ENCODE measurements at places on chromosomes 2 and 18.

- no peak for DNase-seq
Observed at GRCh38 chr2:28665041-28665704, 86.5 kb upstream of the PPP1CB start.

- no peak for DNase-seq
Observed at GRCh38 chr2:188596054-188596453, 304.4 kb downstream of the GULP1 start.

GRCh38 chr2:23545811-23546210 lies 160.8 kb downstream of the KLHL29 start:
- DNase-seq: no peak

DNA sequence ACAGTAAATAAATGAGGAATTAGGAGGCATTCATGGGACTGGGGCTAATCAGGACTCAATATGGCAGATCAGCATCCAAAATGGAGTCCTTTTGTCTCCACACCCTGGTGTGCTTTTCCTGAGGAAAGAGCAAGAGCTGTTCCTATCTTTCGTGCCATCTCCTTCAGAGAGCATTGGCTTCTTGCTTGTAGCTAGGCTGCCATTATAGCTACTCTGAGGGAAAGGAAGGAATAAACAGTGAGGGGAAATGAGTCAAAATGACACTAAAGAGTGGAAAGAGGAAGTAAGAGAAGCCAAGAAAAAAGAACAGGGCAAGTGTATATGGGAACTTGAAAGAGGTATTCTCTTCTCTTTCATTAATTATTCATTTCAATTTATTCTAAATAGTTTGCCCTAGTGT lies 8.4 kb upstream of the NMI start:
- peak; percentile 10 for DNase-seq

GRCh38 chr2:97662895-97663625 lies 784 bp downstream of the ACTR1B start:
- DNase-seq: peak; percentile 95

DNA sequence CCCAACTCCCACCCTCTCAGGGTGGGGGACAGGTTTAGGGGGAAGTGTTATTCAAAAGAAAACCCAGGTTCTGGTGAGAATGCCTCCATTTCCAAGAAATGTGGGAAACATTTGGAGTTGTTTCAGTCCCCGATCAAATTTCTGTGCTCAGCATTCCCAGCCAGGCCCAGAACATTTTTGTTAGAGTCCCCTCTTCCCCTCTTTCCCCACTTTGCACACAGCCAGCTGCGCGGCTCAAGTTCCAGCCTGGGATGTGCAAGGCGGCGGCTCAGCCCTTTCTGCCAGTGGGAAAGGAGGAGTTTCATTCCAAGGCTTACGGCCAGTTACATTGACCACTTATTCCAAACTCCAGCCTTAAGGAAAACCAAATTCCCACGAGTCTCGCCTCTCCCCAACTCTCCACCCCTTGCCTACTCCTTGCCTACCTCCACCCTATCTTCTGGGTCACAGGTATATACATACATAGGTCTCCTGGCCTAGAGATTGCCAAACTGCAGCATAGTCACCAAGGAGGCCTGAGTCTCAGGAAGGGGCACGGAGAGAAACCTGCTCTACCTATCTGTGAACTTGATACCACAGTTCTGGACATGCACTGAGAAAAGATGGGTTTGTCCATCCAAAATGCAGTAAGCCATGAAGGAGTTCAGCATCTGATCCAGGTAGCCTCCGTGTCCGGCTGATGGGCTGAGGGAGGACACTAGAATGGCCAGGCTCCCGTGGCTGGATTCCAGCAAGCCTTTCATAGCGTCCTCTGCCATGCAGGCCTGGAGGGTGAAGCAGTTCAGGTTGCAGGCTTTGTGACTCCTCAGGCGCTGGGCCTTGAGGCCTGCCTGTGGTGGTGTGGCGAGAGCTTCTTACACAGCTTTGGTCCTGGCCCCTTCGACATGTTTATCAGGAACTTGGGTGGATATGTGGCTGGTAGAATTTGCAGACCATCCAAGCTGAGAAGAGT lies 154.5 kb downstream of the ZFP36L2 start:
- DNase-seq: no peak

- peak; percentile 12 for DNase-seq
Observed at GRCh38 chr2:101388232-101388631, 929 bp upstream of the CREG2 start.

GRCh38 chr2:216351172-216351925 lies 20.9 kb downstream of the MARCHF4 start:
- DNase-seq: no peak

DNA sequence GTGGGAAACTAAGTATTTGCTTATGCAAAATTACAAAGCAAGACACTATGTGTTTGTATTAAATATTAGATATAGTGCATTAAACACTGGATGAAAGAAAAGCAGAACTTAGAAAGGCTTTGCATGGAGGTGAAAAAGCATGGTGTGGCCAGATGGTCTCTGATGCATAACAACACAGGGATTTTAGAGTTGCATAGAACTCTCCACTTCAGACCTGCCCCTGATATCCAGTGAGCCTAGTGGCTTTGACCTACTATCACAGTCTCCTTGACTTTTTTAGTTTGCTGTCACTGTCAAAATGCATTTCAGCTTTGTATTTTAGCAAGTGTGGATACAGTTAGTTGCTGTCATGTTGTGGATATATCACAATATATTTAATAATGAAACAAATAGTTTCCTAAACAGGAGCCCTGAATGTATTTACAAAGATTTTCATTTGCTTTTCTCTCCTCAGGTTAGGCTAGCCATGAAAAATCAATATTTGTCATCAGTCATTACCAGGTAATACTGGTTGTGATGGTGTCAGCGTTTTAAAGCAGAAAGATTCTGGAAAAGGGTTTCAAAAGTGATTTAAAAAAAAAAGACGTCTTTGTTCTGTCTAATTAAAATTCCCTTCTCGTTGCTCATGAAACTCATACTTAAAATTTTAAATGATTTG lies 5.2 kb downstream of the CSRNP3 start:
- no peak for DNase-seq

DNA sequence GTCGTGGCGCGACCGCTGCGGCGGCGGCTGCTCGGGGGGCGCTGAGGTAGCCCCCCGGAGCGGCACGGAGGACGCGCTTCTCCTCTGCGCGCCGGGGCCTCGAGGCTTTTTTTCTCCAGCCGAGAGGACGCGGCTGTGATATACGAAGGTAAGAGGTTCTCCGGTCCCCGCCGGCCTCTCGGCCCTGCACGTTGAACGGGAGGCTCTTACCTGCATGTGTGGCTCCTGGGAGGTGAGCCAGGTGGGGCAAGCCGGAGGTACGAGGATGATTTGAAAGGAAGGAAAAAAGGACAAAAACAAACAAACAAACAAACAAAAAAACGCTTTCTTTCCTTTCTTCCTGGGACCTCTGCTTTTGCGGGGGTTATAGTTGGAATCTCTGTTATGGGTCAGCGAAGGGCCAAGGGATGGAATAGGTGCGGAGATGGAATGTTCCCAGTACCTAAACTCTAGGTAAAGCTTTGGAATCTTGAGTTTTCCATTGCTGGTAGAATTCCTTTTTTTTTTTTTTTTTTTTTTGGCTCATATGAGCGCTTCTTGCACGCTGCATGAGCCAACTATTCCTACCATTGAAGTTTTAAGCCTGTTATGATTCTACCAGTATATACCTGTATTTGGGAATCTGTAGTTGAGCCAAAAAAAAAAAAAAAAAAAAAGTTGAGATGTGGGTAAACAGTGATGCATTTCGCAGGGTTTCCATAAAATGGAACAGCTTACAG lies 674 bp downstream of the PTPN4 start:
- DNase-seq: peak; percentile 38

DNA sequence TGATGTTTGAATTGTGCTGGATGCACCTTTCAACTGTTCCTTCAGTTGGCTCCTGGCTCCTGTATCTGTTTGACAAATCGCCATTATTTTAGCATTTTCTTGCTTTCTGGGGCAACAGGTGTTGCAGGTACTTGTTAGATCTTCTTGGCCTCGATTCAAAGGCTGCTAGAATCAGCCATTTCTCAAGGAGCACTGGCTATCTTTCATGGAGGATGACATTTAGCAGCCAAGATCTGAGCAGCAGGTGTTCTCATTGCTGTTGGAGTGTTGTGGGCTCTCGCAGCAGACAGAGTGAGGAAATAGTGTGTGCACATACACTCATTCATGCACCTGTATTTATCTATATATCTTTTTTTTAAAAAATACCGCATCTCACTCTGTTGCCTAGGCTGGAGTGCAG lies 52.2 kb downstream of the INPP5D start:
- DNase-seq: no peak

DNA sequence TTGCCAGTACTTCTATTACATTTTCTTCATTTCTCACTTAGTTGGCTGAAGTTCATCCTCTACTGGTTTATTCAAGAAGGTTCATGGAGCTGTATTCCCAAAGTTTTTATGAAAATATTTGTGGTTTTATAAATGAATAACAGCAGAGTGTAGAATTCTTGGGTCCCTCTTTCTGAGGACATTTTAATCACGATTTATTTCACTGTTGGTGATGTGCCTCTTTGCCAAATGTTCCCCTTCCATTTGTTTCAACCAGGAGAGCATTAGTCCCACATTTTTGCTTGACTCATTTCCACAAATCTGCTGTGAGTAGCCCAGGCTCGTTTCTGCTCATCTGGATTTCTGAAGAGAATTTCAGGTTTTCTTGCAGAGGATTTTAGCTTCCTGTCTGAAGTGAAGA lies 20.8 kb downstream of the COPS7B start:
- no peak for DNase-seq

- no peak for DNase-seq
Observed at GRCh38 chr18:75226956-75227316, 16.3 kb downstream of the TSHZ1 start.

DNA sequence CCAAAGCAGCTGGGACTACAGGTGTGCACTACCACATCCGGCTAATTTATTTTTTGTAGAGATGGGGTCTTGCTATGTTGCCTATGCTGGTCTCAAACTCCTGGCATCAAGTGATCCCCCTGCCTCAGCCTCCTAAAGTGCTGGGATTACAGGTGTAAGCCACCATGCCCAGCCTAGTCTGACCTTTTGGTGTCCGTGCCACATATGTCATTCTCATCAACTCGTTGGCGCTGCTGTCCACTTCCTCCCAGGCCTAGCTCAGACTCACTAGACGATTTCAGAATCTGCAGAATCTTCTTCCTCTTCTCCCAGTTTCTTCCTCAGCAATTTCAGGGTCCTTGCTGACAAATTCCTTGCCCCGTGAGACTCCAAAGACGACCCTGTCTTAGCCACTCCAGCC lies 39.8 kb upstream of the DNMT3A start:
- DNase-seq: no peak

DNA sequence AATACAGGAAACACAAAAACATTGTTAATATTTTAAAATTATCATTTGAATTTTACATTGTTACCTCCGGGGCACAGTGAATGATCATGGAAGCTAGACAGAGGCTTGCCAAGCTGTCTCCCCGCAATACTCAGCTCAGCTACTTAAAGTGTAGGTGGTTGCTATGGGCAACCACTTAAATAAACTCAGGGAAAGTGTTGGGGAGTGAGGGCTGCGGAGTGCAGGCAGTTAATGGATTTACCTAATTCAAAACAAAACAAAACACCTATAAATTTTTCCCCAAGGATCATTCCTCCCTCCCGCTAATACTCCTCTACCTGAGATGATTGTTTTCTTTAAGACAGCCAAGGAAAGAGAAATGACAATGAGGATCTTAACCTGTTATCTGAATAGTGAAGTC lies 349.5 kb downstream of the TGIF1 start:
- no peak for DNase-seq

- DNase-seq: no peak
Observed at GRCh38 chr18:5167831-5168230, 29.2 kb downstream of the AKAIN1 start.

GRCh38 chr2:136024616-136025015 lies 39.2 kb upstream of the DARS1 start:
- no peak for DNase-seq

DNA sequence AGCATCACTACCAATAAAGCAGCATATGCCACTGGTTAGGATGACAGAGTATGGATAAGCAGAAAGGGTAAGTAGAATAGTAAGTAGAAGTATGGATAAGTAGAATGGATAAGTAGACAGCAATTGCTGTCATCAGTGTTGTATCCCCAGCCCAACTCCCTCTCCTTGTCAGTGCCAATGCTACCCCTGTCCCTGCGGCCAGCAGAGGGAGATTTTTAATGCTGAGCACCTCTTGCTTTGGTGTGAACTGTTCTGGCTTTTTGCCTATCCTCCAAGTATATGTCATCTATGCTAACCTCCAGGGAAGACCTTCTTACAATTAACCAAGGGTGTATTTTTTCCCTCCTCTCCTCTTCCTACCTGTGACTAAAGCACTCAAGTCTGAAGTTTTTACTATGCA lies 136.7 kb upstream of the SPHKAP start:
- peak; percentile 2 for DNase-seq

DNA sequence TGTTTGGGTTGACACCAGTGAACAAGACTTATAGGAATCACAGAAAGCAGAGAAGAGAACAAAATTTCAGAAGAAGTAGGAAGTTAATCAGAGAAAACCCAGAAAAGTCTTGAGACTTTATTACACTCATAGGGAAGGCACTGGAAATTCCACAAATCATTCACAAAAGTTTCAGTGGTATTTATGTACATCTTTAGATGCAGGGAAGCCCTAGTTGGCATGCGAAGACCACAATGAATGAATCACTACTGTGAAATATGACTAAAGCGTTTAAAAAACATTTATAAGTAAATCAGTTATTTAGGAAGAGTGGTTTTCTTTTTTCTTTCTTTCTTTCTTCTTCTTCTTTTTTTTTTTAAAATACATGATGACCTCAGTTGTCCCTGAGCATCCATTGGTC lies 105.1 kb downstream of the NUP35 start:
- DNase-seq: peak; percentile 39

DNA sequence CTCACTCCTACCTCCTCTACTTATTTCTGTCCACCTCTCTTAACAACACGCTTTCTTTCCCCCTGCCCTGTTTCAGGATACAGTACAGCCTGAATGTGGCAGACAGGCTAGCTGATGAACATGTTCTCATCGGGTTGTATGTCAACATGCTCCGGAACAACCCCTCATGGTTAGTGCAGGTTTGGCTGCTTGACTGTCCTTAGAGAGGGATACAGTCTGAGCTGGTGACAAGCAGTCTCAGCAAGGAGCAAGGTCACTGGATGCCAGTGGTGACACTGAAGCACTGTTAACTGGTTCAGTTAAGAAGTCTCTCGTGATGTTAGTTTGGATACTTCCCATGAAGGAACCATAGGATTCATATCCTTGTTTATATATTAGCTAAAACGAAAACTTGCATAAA lies 128.6 kb downstream of the DTNA start:
- DNase-seq: no peak

DNA sequence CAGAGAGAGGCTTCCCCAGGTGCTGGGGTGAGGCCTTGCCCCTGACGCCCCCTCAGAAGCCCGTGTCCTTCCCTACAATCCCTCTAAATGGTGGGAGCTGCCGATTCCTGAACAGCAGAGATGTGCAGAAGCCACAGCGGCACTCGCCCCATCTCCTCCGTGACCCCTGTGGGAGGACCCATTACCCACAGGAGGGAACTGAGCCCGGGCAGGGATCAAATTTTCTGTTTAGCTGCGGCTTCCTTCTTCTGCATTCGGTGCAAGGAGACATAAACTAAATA lies 181.2 kb upstream of the RAB6C start:
- DNase-seq: no peak

GRCh38 chr2:163347982-163348856 lies 387.6 kb downstream of the FIGN start:
- DNase-seq: no peak

- DNase-seq: no peak
Observed at GRCh38 chr2:119142824-119143223, 15.7 kb downstream of the C1QL2 start.
